Upper lobe of left lung (tissue), 6 donors: ENCODE measurements at places on chromosomes 11 and 22. TPM values are rescaled to one million over a fixed set of nuclear protein-coding genes. Genes with fewer than 3 reads are reported as not detected.

UBQLNL gene
- 1.9 TPM for total RNA-seq

MED15 gene
- 77.4 TPM for total RNA-seq

- DNase-seq = no peak
- no peaks in the 10 kb centered on the region for H3K4me1 ChIP-seq
- no peak overlapping the region for H3K27ac ChIP-seq
- H3K27me3 ChIP-seq = no peaks in the 10 kb centered on the region
Measured at GRCh38 chr22:45033136-45033535, 23.3 kb upstream of the PHF21B start.

GRCh38 chr11:65649656-65650546, 12.0 kb downstream of the SIPA1 start:
- H3K27me3 ChIP-seq = no peaks in the 10 kb centered on the region
- H3K4me3 ChIP-seq = no peak overlapping the region
- peaks cover 16% of the 10 kb centered on the region for H3K36me3 ChIP-seq
- peaks cover 79% of the 10 kb centered on the region for H3K4me1 ChIP-seq

DNA sequence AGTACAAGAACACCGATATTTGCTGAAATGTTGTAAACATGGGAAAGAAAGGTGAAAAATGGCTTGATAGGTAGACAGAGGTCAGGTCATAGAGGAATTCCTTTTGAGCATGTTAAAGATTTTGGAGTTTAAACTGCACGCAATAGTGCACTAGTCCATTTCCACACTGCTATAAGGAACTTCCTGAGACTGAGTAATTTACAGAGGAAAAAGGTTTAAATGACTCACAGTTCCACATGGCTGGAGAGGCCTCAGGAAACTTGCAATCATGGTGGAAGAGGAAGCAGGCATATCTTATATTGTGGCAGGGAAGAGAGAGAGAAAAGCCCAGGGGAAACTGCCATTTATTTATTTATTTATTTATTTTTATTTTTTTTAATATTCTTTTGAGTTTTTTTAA, 5.0 kb downstream of the OR10A5 start:
- H3K27me3 ChIP-seq = no peaks in the 10 kb centered on the region
- DNase-seq = no peak
- H3K4me1 ChIP-seq = no peaks in the 10 kb centered on the region
- H3K27ac ChIP-seq = no peak overlapping the region
- H3K4me3 ChIP-seq = no peak overlapping the region

GRCh38 chr11:80846979-80847378, 1406.1 kb upstream of the TENM4 start:
- H3K4me1 ChIP-seq = no peaks in the 10 kb centered on the region
- H3K4me3 ChIP-seq = no peak overlapping the region
- H3K27me3 ChIP-seq = no peaks in the 10 kb centered on the region
- no peak overlapping the region for H3K27ac ChIP-seq
- no peak for DNase-seq
- no peaks in the 10 kb centered on the region for H3K36me3 ChIP-seq

DNA sequence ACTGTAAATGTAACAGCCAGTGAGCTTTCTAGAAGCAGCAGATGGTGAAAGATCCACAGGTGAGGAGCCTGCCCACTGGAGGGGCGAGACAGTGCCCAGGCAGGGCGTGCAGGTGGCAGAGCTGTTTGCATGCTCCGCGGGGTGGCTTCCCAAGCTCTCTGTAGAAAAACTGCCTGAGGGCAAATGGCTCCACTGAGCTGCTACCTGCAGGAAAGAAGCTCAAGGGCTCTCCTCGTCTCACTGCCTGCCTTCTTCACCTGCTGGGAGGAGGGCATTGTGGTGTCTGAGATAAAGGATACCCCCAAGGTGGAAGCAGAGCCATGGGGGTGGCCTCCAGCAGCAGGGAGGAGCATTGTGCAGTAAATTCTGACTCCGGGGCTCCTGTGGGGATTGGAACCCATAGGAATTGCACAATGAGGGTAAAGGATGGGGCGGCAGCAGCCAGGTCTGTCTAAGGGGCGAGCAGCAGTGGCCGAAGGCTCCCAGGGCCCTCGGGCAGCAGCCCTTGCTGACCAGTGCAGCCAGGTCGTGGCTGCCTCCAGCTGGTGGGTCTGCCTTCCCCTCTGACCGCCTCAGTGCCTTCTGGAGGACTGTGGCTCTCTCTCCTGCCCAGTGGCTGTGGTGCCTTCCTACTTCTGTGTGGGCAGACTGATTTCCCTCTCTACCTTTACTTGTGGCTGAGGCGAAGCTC, 28.0 kb upstream of the CABP7 start:
- no peak overlapping the region for H3K27ac ChIP-seq
- peaks cover 65% of the 10 kb centered on the region for H3K36me3 ChIP-seq
- H3K4me3 ChIP-seq = no peak overlapping the region
- H3K4me1 ChIP-seq = no peaks in the 10 kb centered on the region
- DNase-seq = no peak

- H3K36me3 ChIP-seq = no peaks in the 10 kb centered on the region
- no peaks in the 10 kb centered on the region for H3K27me3 ChIP-seq
- no peak overlapping the region for H3K4me3 ChIP-seq
- no peaks in the 10 kb centered on the region for H3K4me1 ChIP-seq
Measured at GRCh38 chr11:45512471-45513148, 152.8 kb downstream of the CHST1 start.

DNA sequence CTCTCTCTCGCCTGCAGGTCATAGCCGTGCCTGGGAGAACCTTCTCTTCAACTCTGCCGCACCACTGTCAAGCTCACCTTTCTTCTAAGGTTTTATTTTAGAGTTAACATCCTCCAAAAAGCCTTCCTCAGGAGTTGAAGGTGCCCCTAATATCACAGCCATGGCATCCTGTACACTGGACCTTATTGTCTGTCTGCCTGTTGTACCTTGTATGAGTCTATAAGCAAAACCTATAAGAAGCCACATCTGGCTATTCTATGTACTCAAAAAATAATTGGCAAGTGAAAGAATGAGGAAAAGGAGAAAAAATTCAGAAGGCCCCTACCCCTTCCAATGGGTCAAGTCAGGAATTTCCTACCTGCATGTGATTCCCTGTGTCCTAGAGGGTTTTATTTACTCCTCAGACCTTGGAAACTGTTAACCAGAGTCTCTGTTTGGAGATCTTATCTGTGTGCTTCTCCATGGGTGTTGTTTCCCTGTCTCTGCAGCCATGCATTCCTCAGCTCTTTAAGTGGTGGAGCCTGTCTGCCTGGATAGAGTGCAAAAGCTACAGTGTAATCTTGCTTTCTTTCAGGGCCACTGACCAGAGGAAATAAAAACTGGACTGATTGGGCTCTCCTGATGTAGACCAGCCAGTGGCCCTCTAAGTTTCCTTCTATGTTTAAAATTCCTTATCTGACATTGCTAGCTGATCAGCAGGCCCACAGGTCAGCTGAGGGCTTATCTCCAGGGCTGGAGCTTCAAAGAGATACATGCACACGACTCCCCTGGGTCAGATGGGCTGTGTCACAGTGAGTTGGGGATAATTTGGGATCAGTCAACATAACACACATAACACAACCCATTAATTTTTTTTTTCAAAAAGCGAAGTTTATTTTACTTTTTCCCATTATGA, 37.6 kb upstream of the TMEM135 start:
- no peaks in the 10 kb centered on the region for H3K27me3 ChIP-seq
- H3K27ac ChIP-seq = no peak overlapping the region
- H3K36me3 ChIP-seq = no peaks in the 10 kb centered on the region
- no peak overlapping the region for H3K4me3 ChIP-seq
- DNase-seq = no peak

DNA sequence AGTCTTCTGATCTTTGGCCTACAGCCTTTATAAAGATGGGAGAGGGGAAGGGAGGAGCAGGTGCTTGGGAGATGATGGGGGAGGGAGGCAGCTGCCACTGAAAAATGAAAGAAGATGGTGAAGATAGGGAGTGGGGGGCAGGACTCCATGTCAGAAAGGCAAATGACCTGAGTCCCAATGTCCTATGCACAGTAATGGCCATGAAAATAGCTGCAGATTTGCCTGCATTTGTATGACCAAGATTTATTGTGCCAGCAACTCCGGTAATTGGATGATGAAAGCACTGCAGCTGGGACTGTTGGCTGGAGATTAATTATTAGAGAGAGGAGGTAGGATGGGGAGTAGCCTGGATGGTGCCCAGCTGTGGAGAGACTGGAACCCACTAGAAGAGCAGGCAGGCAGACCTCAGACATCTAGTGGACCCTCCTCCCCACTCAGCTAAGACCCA, 36.1 kb downstream of the NEU3 start:
- H3K4me1 ChIP-seq = no peaks in the 10 kb centered on the region
- no peak overlapping the region for H3K27ac ChIP-seq
- no peaks in the 10 kb centered on the region for H3K36me3 ChIP-seq
- DNase-seq = no peak
- H3K4me3 ChIP-seq = no peak overlapping the region

DNA sequence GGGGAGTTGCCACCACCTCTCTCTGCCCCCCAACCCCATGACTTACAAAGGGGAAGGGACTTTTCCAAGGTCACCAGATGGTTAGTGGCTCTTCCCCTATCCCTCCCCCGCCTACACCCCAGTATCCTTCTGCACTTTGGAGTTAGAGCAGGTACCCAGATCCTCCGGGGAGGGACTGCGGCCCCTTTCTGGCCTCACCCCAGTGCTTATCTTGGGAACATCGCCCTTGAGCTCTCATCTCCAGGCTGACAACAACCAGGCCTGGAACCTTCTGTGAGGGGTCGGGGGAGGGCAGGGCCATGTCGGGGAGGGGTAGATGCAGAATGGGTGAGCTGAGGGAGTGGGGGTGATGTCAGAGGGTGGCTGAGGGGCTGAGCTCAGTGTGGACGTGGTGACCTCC, 7.5 kb upstream of the NAALADL1 start:
- H3K4me1 ChIP-seq = no peaks in the 10 kb centered on the region
- DNase-seq = no peak
- no peak overlapping the region for H3K4me3 ChIP-seq
- no peak overlapping the region for H3K27ac ChIP-seq
- H3K36me3 ChIP-seq = no peaks in the 10 kb centered on the region

GRCh38 chr22:42641801-42642413, 1.5 kb upstream of the ATP5MGL start:
- peaks cover 62% of the 10 kb centered on the region for H3K4me1 ChIP-seq
- H3K27ac ChIP-seq = peak overlapping the region; percentile 95
- no peaks in the 10 kb centered on the region for H3K27me3 ChIP-seq
- no peak overlapping the region for H3K4me3 ChIP-seq
- DNase-seq = no peak

GRCh38 chr11:108751444-108751843, 86.6 kb downstream of the DDX10 start:
- no peaks in the 10 kb centered on the region for H3K4me1 ChIP-seq
- no peak overlapping the region for H3K4me3 ChIP-seq
- no peaks in the 10 kb centered on the region for H3K27me3 ChIP-seq
- no peak for DNase-seq

- H3K4me3 ChIP-seq = no peak overlapping the region
- peaks cover 45% of the 10 kb centered on the region for H3K4me1 ChIP-seq
- H3K36me3 ChIP-seq = no peaks in the 10 kb centered on the region
- no peak for DNase-seq
- no peaks in the 10 kb centered on the region for H3K27me3 ChIP-seq
- peak overlapping the region; percentile 28 for H3K27ac ChIP-seq
Measured at GRCh38 chr11:11420899-11421285, 67.8 kb upstream of the CSNK2A3 start.

DNA sequence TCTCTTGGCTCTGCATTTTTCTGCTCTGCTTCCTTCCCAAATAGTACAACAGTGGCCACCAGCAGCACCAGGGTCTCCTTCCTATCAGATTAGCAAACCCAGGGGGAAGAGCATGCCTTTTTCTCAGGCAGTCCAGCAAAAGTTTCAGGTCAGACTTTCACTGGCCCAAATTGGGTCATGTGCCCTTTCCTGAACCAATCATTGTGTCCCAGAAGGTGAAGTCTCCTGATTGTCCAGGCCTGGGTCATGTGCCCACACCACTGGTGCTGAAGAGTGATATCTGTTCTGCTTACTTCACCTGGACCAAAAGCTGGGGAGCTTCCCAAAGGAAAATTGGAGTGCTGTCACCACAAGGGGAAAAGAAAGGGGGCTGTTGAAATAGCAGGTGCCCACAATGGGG, 64.1 kb upstream of the ALX4 start:
- no peak overlapping the region for H3K4me3 ChIP-seq
- no peaks in the 10 kb centered on the region for H3K36me3 ChIP-seq
- no peak overlapping the region for H3K27ac ChIP-seq
- H3K27me3 ChIP-seq = no peaks in the 10 kb centered on the region

GRCh38 chr11:12725863-12726682, 51.9 kb downstream of the TEAD1 start:
- no peaks in the 10 kb centered on the region for H3K36me3 ChIP-seq
- H3K27me3 ChIP-seq = no peaks in the 10 kb centered on the region
- H3K4me1 ChIP-seq = peaks cover 29% of the 10 kb centered on the region
- no peak overlapping the region for H3K4me3 ChIP-seq
- DNase-seq = no peak

DNA sequence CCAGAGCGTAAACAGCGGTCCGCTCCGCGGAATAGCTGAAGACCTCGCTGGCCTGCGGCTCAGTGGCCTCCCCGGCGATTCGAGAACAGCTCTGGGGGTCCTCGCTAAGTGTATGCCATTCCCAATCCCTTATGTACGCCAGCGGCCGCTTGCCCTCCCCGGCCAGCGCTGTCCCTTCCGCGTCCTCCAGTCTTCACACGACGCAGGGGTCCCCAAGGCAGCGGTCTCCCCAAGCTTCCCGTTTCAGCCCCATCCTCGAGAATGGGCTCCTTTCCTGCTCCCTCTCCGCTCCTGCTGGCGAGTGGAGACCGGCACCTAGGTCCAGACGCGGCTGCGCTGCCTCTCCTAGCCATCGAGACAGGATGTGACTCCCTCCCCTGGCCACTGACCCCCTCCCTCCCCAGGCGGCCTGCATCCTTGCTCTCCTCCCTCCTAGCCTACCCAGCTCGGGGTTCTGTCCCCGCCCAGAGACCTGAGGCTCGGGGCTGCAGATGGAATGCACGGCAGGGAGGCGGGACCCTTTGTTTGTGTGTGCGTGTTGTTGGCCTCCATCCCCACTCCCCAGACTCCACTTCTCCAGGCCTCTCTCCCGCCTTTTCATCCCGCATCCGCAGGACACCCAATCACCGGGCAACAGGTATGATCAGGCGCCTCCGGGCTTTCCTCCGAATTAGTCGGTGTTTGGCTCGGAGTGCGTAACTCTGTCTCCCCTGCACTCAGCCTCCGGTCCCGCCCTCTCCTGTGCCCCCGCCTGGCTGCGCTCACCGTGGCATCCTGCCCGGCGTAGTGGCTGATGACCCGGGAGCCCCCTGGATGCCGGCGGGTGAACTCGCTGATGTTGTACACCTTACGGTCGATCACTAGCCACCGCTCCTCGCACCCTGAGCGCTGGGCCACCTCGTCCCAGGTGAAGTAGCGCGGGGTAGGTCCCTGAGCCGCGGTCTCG, 740 bp downstream of the FADS1 start:
- peak overlapping the region; percentile 99 for H3K27ac ChIP-seq
- no peaks in the 10 kb centered on the region for H3K27me3 ChIP-seq
- peak; percentile 91 for DNase-seq
- H3K4me1 ChIP-seq = peaks cover 27% of the 10 kb centered on the region
- H3K36me3 ChIP-seq = peaks cover 16% of the 10 kb centered on the region

GRCh38 chr11:75195167-75195962, 44.5 kb downstream of the SLCO2B1 start:
- peak overlapping the region; percentile 78 for H3K27ac ChIP-seq
- DNase-seq = peak; percentile 55

GRCh38 chr11:102456381-102456780, 3.8 kb upstream of the TMEM123 start:
- no peaks in the 10 kb centered on the region for H3K36me3 ChIP-seq
- H3K27me3 ChIP-seq = no peaks in the 10 kb centered on the region
- H3K4me1 ChIP-seq = peaks cover 42% of the 10 kb centered on the region
- H3K27ac ChIP-seq = no peak overlapping the region

- H3K27me3 ChIP-seq = no peaks in the 10 kb centered on the region
- H3K4me3 ChIP-seq = no peak overlapping the region
- H3K36me3 ChIP-seq = peaks cover 95% of the 10 kb centered on the region
Measured at GRCh38 chr11:47477323-47477722, 28.4 kb upstream of the RAPSN start.
